ENCODE measurements at places on chromosomes 6 and 20.

DNA sequence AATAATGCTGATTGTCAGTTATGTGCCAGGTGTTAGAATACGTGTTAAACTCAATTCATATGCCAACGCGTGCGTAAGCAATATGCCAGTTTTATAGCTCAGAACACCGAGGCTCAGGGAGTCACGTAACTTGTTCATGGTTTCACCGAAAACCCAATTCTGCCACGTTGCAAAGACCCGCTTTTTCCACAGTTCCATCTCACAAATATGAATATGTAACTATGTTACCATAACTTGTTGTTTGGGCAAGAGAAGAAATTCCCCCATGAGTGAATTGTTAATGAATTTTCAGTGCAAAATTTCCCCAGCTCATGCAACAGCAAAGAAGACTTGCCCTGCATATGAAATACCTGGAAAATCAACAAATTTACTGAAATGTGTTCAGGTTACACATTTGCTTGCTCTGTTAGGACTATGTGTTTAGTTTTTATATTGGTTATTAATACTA is 30.1 kb downstream of the SF3B5 start:
- peak; percentile 16 for DNase-seq

DNA sequence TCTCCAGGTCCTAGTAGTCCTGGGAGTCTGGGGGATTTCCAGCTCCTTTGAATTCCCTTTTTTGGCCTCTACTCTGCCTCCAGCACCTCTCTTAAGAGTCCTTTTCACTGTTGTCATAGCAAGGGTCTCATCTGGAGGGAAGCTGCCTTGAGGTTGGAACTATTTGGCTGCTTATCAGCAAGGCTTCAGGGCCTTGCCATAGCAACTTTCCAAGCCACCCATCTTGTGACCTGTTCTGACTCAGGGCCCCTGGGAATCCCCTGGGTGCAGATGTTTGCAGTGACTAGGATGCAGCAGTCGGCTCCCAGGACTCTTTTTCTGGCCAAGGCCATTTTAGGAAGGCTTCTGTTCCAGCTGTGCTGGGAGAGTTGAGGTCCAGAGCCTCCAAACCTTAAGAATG is 12.4 kb downstream of the PKIG start:
- DNase-seq = peak; percentile 38

- DNase-seq = no peak
Measured at GRCh38 chr20:3203315-3204123, 963 bp downstream of the DDRGK1 start.

GRCh38 chr6:26286168-26286877 is 78.7 kb upstream of the BTN3A2 start:
- peak; percentile 81 for DNase-seq

- DNase-seq = no peak
Measured at GRCh38 chr6:112773187-112773586, 426.1 kb downstream of the RFPL4B start.

DNA sequence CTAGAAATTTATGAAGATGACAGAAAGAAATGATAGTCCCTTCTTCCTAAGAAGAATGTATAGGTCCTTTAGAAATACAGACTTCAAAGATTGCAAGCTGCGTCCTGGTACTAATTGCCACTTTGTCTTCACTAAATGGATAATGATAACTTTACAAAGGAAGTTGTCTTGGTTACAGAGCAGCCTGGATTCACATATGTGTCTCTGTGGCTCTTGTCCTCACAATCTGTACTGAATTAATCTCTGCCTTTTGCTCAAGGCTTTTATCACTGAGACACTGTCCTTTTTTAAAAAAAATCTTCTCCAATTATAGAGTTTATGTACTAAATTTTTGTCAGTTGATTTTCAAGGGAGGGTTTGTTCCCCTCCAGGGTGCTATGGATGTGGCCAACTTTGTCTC is 17.5 kb upstream of the MRAP2 start:
- no peak for DNase-seq

- DNase-seq = no peak
Measured at GRCh38 chr20:60581606-60582115, 623.4 kb downstream of the CDH26 start.

DNA sequence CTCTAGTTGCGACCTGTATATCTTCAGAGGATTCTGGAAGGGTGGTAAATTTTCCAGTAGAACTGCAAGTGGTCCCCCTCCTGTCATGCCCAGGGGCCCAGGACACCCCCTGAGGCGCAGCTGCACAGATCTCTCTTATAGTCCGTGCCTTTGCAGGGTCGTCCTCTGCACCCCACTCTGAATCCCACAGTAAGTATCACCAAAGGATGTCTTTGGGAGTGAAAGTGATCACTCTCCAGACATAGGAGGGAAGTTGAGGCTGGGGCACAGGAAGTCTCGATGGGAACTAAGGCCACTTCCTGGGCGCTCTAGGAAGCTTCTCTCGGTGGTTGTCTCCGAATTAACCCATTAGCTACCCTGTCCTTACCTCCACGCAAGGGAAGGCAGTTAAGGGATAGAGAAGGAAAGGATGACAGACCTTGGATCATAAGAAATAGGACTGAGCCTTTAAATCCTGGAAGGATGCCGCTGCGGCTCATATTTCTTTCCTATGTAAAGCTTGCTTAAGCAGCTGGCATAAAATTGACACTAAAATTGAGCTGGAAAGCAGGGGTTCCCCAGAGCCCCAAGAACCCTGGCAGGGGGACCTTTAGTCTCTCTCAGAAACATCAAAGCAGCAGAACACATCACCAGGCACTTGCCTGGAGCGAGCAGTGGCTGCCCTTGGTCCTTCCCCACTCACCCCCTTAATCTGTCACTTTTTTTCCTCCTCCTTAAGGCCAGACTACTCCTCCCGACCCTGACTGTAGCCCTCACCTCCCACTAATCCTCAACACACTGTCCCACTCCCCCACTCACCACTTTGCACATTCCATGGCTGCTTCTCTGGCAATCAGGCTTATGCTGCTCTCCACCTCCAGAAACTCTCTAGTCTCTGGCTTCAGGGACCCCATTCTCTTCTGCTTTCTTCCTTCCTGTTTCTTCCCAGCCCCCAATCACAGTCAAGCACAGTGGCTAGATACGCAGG is at the start of gene ZKSCAN4:
Gene ZKSCAN4, minus strand, starts transcription at position 261 of the 967 bp plus-strand sequence. CDS start 289 bp downstream, outside the sequence.
- peak; percentile 84 for DNase-seq

GRCh38 chr6:132392792-132393191 is 8.5 kb downstream of the MOXD1 start:
- peak; percentile 49 for DNase-seq

- no peak for DNase-seq
Measured at GRCh38 chr6:44333942-44334341, 8.5 kb upstream of the SPATS1 start.

DNA sequence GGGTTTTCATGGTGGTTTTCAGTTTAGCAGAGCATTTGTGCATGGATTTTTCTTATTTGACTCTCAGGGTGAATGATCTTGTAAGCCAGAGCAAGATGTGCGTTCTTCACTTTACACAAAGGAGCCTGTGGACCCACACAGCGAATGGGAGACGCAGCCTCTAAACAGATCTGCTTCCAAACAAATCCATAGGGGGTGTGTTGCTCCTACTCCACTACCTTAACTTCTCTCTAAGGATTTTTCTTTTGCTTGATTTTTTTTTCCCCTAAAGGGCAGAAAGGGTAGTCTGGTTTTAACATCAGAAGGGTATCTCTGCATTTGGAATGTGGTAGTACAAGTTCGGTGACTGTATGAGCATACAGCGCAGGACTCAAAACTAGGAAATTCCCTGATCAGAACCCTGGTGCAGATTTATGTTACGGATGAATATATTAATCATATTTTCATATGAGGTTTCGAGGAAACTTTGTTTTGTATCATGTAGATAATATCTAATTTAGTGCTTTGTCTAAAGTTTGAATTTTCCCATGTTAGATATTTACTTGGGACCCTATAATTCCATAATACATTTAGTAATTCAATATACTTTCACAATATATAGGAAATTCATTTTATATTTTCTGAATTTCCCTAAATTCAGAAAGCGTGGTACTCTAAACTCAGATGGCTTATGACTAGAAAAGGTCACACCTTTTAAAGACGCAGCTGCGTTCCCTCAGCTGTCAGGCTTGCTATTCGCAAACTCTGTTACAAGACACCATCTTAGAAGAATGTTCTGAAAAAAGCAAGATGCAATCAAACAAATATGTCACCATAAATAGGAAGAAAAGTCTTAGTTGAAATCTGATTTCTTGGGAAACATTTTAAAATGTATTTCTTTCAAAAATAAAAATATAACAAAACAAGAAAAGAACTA is 196.9 kb downstream of the TMEM242 start:
- no peak for DNase-seq

DNA sequence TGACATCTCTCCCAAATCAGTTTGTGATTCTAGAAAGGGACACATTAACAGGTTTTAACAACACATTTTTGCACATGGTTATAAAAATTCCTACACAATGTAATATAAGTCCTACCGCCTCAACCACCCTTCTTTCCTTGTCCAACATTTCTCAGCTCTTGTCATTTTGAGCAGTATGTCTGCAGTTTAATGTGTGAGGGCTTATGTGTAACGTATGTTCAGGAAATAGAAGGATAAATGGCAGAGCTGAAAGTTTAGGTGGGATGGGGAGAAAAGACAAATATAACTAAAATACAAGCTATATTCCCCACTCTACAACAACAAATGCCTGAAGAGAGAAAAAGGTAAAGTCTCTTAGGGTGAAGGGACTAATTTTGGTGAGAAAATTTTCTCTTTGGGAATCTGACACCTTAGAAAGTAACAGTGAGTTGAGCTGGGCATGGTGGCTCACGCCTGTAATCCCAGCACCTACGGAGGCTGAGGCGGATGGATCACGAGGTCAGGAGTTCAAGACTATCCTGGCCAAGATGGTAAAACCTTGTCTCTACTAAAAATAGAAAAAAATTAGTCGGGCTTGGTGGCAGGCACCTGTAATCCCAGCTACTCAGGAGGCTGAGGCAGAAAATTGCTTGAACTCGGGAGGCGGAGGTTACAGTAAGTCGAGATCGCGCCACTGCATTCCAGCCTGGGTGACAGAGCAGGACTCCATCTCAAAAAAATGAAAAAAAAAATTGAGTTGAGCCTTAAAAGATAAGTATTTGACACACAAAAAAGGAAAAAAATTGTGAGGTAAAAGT is 5.1 kb downstream of the PNRC1 start:
- DNase-seq = no peak

All from NAMALWA (cell line).